Fibroblast of skin of scalp (primary cell): ENCODE measurements at places on chromosomes 2 and 18.

DNA sequence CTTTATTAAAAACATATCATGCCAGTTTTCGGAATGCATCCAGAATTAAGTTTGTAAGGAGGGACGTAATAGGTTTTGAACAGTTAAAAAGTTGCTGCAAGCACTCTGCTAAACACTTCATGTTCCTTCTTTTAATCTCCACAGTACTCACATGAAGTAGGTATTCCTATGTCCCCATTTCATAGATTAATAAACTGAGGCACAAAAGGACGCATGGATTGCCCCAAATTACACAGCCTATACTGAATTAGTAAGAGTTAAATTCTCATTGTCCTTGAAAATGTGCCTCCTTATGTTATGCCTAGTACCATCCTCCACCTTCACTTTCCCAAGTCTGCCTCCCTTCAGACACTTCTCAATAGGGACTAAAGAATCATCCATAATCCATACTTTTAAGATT is 358.9 kb upstream of the ATP5MC3 start:
- DNase-seq: no peak

DNA sequence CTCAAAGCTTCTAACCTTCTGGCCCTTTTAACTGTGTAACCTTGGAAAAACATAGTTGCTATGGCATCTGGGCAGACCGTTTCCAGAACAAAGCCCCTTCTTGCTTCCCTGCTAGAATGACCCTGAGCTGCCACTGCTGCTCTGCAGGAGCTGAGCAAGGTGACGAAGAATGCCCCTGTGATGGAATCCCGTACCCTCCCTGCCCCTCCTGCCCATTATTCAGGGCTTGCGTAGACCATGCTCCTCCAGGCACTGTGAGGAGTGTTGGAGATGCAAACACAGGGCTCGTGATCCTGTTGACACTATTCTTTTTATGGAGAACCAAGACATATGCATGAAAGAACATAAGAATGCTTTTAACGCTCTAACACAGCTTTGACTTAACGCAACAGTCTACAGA is 191.1 kb downstream of the CDH2 start:
- no peak for DNase-seq

DNA sequence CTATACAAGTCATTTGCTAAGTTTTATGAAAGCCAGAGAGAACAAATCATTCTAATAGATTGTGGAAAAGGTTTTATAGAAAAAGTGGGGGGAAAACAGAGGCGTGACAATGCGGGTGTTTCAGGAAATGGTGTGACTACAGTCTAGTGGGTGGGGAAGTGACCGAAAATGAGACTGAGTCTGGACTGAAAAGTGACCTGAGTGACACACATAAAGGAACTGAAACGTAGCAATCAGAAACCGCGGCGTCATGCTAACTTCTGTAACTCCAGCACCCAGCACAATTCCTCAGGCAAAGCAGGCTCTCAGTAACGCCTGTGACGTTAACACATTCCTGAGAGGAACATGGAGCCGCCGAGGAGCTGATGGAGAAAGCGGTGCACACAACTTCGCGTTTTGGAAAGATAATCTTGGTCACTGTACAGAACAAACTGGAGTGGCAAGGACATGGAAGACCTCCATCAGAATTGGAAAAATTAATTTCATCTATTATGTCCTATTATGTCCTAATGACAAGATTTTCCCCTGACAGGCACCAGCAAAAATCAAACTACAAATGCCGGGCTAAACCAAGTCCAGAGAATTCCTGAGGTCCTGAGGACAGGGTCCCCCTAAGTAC is 1.4 kb upstream of the CD226 start:
- DNase-seq: no peak

DNA sequence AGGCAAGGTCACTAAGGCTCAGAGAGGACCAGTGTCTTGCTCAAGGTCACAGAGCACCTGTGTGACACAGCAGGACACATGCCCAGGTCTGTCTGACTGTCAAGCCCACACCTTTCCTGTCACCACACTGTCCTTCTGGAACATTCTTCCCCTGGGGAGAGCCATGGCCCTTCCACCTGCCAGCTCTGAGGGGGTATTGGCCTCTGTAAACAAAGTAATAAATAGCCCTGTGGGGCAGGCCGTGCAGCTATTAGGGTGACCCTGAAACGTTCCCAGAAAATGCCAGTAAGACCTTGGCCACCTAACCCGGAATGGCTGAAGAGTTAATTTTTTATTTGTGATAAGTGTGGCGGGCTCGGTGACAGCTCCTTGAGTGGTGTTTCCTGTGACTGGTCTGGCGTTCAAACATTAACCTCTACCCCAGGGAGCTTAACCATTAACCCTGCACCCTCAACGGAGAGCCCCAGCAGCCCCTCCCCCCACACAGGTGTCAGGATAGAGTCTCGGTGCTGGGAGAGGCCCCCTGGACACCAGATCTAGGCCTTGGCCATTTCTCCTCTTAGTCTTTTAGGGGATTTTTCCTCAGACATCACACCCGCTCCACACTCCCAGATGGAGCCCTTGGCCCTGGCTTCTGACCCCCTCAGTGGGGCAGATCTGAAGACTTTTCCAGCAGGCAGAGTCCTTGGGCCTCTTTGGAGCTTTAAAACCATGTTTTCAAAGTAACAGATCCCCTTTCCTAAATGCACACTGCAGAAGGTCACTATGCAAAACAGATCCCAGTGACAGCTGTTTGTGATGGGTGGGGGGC is 36.6 kb downstream of the SCTR start:
- no peak for DNase-seq

GRCh38 chr2:119123389-119123788 is 35.2 kb downstream of the C1QL2 start:
- no peak for DNase-seq

- DNase-seq: no peak
These were observed 5.7 kb downstream of the GPATCH11 start for GRCh38 chr2:37090019-37090477.

DNA sequence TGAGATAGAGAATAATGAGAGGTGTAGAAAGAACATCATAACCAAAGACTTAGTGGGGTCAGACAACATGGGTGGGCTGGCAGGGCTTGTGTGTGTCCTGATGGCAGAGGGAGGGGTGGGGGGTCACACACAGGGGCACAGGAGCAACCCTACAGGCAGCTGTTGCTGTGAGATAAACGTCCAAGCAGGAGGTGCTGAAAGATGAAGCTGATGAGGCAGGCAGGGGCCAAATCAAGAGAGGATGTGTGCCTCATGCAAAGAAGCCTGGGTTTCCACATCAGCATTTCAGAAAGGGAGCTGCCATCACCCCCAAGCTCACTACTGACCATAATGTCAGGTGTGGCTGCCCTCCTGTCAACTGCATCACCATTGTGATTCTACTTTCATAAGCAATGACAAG is 16.0 kb upstream of the SKA1 start:
- DNase-seq: no peak

DNA sequence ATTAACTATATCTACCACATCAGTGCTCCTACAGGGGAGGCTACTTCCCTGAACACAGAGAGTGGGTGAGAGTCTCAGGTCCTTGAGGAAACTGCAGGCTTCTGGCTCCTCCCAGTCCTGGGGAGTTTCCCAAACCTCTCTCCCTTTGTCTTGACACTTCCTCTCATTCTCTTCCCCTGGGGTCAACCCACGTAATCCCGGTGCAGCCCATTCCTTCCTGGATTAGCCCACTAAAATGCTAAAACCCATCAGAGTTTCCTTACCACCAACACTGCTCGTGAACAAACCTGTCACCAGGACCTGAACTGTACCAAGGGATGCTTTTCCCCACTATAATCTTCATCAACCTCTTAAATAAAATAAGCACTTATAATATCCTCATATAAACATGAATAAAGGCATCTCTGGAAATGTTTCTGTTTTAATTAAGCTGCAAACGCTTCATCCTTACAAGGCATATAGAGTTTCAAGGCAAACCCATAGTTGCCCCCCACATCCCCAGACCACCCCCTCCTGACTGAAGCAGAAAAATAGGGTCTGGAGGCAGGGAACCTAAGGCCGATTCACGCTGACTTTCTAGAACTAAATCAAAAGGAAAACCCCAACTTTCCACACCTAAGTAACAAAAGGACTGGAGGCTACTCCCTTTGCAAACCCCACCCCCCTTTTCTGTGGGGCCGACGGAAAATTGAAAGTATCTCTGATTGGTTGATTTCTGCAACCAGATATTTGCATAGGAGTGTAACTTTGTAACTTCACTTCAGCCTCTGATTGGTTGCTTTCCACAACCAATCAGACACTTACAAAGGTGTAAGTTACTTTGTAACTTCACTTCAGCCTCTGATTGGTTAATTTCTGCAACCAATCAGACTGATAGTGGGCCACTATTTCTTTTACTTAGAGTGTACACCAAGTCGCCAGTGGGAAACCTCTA is 19.0 kb downstream of the TMSB10 start:
- peak; percentile 65 for DNase-seq

GRCh38 chr18:76982038-76982437 is 150.5 kb downstream of the MBP start:
- no peak for DNase-seq

- DNase-seq: no peak
These were observed 75.4 kb downstream of the CD8B2 start for GRCh38 chr2:106562268-106563186.

DNA sequence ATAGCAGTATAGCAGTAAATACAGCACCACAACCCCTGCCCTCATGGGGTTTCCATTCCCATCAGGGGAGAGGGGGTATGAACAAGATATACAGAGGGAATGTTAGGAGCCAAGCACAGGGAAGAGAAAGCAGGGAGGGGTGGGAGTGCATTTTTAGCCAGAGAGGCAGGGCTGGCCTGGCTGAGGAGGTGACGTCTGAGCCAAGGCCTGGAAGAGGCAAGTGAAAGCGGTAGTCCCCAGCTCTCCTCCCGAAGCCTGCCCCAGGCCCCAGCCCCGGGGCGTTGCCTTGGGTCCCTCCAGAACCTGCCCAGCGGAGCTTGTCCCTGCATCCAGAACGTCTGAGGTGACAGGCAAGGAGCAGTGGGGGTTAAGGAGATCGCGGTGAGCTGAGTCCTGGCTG is 45.1 kb upstream of the FOSL2 start:
- DNase-seq: no peak

- no peak for DNase-seq
These were observed 66.1 kb downstream of the ACVR1 start for GRCh38 chr2:157810037-157810436.

- no peak for DNase-seq
These were observed 11.4 kb downstream of the EIF2AK3 start for GRCh38 chr2:88615822-88616221.

- peak; percentile 87 for DNase-seq
These were observed at the start of gene GPC1 for GRCh38 chr2:240435457-240435947. TSS of gene GPC1 (plus strand) at chr2:240435663. CDS start at chr2:240435919, 256 bp downstream.

GRCh38 chr18:79680100-79680879 is 687 bp downstream of the CTDP1 start:
- DNase-seq: peak; percentile 23

- DNase-seq: no peak
These were observed 151.8 kb upstream of the WDSUB1 start for GRCh38 chr2:159438284-159438683.

DNA sequence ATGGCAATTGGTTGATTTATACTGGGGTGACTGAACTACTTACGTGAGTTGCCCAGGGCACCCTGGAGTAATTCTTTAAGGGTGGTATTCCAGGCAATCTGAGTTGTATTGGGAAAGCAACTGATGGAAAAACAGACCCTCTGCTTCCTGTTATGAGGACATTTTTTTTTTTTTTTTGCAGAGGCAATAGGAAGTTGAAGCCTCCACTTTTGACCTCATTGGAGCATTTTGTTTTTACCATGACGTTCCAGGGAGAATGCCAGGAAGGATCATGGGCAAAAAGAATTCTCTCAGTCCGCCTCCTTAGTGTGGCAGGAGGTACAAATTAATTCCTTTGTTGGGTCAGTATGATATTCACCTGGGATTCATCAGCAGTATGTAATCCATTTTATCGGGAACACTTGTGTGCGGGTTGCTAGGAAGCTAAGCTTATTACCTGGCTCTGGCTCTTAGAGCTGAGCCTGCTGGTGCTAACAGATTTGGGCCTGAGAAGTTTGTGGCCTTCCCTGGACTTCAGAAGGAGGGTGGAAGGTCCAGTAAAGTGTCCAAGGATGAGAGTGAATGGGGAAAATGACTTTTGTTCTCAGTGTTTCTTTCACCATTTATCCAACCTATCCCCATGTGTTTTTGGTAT is 272.9 kb upstream of the EPAS1 start:
- no peak for DNase-seq

DNA sequence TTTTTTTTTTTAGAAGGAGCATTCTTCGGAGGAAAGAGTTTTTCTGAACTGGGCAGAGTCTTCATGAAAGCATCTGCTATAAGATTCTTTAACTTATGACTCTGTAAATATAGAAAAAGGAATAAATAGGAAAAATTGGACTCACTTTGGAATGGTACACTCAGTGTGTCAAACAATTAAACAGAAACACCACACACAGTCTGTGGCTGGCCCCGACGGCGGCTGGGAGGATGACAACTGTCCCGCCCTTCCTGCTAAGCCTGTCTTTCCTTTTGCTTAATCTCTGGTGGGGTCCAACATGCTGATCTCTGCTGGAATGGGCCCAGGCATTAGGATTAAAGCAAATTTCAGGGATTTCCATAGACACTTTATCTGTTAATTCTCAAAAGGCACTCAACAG is 12.5 kb upstream of the RAB31 start:
- no peak for DNase-seq

- peak; percentile 27 for DNase-seq
These were observed 40.4 kb upstream of the FAM124B start for GRCh38 chr2:224442071-224442967.

GRCh38 chr2:39938035-39938835 is 159.2 kb upstream of the THUMPD2 start:
- peak; percentile 86 for DNase-seq

- DNase-seq: no peak
These were observed 43.9 kb upstream of the ACADL start for GRCh38 chr2:210269148-210269547.
